Inflammatory macrophage (primary cell): ENCODE measurements at places on chromosomes 6 and 20.
A peak's percentile ranks its signal among the peaks of the same experiment; 100 is the strongest.

- DNase-seq, result no peak
Measured at GRCh38 chr6:15232836-15233510, 12.9 kb upstream of the JARID2 start.

DNA sequence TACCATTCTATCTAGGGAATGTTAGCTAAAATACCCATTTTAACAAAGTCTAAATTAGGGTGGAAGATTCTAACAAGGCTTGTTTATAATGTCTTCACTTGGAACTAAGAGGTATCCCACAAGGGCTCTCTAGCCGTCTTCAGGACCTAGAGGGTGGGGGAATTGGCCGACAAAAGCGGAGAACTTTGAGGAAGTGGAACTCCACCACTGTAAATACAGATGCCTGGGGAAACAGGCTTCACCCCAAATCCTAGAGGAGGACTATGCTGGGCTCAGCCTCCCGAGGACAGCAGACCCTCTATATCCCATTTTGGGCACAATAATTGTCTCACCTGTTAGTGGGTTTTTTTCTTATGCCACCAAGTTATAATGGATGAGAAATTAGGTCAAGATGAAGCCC is 58.0 kb upstream of the TFB1M start:
- DNase-seq, result no peak

DNA sequence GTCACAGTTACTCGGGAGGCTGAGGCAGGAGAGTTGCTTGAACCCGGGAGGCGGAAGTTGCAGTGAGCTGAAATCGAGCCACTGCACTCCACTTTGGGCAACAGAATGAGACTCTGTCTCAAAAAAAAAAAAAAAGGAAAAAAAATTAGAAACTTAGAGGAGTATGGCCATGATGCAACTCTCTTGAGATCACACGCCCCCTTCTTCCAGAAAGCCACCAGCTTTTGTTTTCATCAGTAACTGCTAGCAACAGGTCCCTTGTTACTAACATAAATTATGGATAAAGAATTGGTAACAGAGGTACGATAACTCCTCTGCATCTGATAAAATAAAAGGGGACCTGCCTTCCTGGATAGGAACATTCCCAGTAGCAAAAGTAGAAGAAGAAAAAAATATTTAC is 308.2 kb downstream of the CD83 start:
- DNase-seq, result no peak

DNA sequence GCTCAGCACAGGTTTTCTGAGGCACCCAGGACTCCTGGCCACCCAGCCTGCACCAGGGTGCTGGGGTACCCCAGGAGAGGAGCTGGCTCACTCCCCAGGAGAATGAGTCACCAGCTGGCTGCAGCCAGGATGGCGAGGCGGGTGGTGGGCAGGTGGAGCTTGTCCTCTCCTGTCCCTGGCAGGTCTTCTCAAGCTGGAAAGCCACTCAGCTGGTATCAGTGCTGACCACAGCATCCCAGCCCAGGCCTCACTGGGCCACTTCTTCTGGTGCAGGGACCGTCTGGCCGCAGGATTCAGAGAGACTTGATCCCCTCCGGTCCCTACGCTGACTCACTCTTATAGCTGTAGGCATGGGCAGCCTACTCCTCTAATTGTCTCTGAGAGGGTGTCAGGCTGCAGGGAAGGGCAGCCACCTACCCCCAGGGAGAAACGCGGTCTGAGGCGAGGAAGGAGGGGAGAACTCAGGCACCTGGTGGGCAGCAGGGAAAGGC is 22.2 kb downstream of the TFEB start:
- DNase-seq, result no peak

GRCh38 chr6:106097411-106098231 is 11.5 kb downstream of the PRDM1 start:
- peak; percentile 69 for DNase-seq

- DNase-seq, result no peak
Measured at GRCh38 chr6:149158076-149158475, 159.4 kb upstream of the TAB2 start.

- DNase-seq, result no peak
Measured at GRCh38 chr6:30446259-30446658, 43.0 kb upstream of the HLA-E start.

- no peak for DNase-seq
Measured at GRCh38 chr6:50272611-50273010, 222.9 kb upstream of the DEFB112 start.

DNA sequence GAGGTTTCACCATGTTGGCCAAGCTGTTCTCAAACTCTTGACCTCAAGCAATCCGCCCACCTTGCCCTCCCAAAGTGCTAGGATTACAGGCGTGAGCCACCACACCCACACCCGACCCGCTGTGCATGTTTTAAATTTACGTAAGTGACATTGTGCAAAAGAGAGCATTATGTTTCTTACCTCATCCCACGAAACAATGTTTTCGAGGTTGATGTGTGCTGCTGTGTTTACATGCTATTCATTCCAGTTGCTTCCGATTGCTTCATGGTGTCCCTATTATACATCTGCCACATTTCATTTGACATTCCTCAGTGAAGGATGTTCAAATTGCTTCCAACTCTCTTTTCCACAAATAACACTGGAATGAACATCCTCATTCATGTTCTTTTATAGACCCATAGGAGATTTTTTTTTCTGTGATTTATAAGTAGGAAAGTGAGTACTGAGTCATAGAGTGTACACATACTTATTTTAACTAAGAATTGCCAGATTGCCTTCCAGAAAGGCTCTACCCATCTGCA is 403.9 kb upstream of the JARID2 start:
- DNase-seq, result peak; percentile 96

GRCh38 chr20:58286729-58287128 is 22.8 kb upstream of the RAB22A start:
- DNase-seq, result no peak

DNA sequence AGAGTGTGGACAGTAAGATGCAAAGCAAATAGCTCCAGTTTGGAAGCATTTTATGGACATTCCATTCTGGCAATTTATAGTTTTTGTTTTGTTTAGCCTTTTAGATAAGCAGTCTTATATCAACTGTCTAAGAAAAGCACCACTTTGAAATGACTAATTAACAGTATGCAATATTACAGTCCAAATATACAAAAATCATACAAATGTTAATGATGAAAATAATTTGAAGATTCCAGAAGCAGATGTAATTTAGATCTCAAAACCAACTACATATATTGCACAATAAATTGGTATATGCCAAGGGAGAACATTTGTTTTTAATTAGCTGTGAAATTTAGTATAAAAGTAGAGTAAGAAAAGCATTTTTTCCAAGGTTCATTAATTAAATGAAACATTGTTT is 158.8 kb downstream of the KIF6 start:
- no peak for DNase-seq

DNA sequence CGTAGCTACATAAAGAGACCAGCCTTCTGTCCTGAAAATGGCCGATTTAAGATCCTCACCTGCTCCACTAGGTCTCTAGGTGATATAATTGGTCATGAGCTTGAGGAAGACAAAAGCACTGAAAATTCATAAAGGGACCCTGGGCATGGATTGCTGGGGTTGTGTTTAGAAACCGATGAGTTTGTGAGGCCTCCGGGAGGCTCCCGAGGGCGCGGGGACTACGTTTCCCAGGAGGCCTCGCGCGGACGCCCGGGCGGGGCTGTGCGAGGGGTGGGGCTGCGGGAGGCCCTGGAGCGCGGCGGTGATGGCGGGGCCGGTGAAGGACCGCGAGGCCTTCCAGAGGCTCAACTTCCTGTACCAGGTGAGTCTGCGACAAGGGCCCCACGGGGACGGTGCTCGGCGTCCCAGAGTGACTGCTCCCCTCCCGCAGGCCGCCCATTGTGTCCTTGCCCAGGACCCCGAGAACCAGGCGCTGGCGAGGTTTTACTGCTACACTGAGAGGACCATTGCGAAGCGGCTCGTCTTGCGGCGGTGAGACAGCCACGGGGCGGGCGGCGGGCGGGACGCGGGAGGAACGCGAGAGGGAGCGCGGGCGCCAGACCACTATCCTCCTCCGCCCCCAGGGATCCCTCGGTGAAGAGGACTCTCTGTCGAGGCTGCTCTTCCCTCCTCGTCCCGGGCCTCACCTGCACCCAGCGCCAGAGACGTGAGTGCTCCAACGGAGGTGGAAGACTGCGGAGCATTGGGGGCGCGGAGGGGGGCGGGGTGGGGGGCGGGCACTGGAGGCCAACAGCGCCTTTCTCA is at the start of gene RPP21:
Gene RPP21, plus strand, starts transcription at position 289 of the 804 bp plus-strand sequence. Its CDS starts 16 bp downstream, at position 305.
- peak; percentile 74 for DNase-seq

GRCh38 chr6:67966830-67967229 is 668.3 kb upstream of the ADGRB3 start:
- no peak for DNase-seq

GRCh38 chr6:35370124-35370741 is 27.9 kb downstream of the PPARD start:
- DNase-seq, result peak; percentile 99

GRCh38 chr6:32983493-32983848 is 15.1 kb downstream of the BRD2 start:
- DNase-seq, result no peak

GRCh38 chr6:27092316-27092692 is 155.2 kb upstream of the PRSS16 start:
- DNase-seq, result no peak

GRCh38 chr20:22924046-22924737 is 110.9 kb upstream of the SSTR4 start:
- DNase-seq, result no peak

- DNase-seq, result no peak
Measured at GRCh38 chr6:157668009-157668401, 155.0 kb upstream of the SNX9 start.

DNA sequence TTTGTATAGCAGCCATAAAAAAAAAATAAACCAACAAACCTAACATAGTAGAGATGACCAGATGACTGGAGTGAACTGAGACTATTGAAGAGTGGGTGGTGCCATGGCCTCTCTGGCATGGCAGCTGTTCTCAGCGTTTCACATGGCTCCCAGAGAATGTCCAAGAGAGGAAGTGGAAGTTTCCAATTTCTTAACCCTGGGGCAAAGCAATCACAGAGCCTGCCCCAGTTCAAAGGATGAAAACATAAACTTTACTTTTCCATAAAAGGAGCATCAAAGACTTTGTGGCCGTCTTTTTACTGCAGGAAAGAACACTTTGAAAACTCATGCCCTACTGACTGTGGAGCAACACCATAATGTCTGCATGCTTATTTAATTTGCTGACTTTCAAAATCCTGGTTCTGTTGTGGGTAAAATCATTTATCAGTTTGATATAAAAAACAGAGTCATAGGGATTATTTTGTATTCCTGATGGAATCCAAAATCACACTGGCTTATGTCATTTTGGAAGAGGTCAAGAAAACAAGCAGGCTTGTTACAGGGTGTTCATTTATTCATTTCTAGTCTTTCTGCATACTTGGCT is 165.4 kb downstream of the SLC35B3 start:
- no peak for DNase-seq

DNA sequence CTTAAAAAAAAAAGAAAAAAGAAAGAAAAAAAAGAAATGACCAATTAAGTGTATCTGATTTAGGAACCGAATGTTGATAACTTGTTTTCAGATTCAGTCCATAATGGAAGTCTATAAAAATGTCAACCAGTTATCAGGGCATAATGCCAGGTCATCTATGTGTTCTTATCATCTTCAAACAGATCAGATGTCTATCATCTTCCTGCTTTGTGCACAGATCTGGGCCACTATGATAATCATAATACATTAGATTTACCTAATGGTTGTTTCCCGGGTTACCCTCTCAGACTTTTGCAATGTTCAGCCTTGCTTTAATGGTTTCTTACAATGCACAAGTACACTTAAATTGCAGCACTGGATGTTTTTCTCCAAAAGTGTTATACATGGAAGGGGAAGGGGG is 100.6 kb downstream of the NKAIN2 start:
- no peak for DNase-seq

- DNase-seq, result no peak
Measured at GRCh38 chr6:107646176-107646575, 156.3 kb downstream of the SOBP start.

- DNase-seq, result peak; percentile 35
Measured at GRCh38 chr6:162109480-162110050, 618.0 kb downstream of the PRKN start.

DNA sequence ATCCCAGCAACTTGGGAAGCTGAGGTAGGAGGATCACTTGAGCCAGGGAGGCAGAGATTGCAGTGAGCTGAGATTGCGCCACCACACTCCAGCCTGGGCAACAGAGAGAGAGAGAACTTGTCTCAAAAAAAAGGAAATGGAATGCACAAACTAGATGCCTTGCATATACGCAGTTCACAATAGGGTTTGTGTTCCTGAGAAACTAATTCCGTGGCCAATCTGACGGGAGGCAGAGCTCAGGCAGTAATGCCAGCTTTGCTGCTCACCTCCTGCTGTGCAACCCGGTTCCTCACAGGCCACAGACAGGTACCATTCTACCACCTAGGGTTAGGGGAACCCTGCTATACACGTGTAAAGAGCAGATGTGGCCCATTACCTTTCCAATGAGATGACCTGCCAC is 1.4 kb downstream of the CDK5RAP1 start:
- peak; percentile 64 for DNase-seq

DNA sequence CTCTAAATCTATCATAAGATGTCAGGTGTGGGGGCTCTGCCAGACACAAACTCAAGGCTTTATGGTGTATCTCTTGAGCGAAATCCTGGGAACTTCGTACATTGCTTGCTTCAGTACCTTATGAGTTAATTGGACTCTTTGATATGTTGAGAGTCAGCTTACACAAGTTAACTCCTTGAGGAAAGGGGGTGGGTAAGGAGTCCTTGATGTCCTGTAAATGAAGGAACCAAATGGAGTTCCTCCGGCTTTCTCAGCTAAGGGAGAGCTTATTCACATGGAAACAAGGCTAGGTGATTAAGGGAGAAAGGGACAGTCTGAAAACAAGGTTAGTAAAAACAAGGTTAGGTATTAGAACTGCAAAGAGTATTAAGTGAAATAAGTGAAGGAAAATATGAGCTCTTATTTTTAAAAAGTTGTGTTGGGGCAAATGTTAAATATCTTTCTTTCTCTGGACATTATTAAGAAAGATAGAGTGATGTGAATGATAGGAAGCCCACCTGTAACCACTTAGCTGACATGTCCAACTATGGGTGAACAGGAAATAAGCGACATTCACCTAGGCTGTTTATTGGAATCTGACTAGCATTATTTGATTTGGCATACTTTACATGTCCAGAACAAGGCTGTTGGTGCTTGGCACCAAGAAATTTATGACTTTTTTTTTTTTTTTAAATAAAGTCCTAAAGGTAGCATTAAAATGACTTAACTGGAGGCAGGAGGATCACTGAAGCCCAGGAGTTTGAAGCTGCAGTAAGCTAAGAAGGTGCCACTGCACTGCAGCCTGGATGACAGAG is 26.5 kb downstream of the GTF2H5 start:
- no peak for DNase-seq

- DNase-seq, result peak; percentile 92
Measured at GRCh38 chr6:111411978-111412566, 70.9 kb downstream of the REV3L start.

DNA sequence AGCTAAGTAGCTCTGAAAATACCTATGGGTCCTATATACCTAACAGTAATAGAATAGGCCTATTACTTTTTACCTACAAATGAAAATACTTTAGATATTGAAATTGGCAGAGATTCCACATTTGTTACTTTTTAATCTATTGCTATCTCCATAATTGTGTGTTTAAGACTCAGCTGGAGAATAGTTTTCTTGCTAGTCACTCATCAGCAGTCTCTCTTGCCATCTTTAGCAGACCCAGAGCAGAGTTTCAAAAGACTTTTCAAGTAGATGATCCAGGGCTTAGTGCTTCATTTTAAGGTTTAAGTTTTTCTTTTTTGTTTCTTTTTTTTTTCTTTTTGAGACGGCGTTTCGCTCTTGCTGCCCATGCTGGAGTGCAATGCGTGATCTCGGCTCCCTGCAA is 12.9 kb downstream of the ANKS1A start:
- no peak for DNase-seq
